Adrenal gland (tissue), 19 donors: ENCODE measurements at places on chromosomes 1 and 21. TPM values are rescaled to one million over a fixed set of nuclear protein-coding genes. Genes with fewer than 3 reads are reported as not detected.

ADORA1 gene
- 1.7 TPM for total RNA-seq

RUSC1 gene
- total RNA-seq, result 64.9 TPM

RIPPLY3 gene
- 0.41 TPM for total RNA-seq

EDN2 gene
- total RNA-seq, result not detected

AK5 gene
- total RNA-seq, result not detected

AADACL3 gene
- total RNA-seq, result not detected

GRCh38 chr1:42973286-42973685 is 14.6 kb upstream of the SLC2A1 start:
- H3K36me3 ChIP-seq, result no peaks in the 10 kb centered on the region
- no peak overlapping the region for H3K4me3 ChIP-seq
- no peaks in the 10 kb centered on the region for H3K27me3 ChIP-seq
- DNase-seq, result no peak
- no peak overlapping the region for H3K27ac ChIP-seq

DNA sequence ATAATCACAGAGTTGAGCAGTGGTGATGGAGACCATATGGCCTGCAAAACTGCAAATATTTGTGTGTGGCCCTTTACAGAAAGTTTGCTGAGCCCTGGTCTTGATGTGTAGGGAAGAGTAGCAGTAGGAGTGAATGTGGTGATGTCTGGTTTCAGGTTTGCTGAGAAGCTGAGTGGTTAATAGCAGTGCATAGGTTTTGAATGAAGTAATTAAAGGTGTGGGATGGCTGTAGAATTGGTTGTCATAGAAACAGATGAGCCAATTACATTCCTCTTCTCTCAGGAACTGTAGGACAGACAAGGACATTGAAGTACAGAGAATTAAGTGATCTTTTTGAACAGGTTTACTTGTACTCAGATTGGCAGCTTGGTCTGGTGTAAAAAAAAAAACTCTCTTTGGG is 37.4 kb downstream of the PRDM2 start:
- DNase-seq, result no peak
- H3K27ac ChIP-seq, result no peak overlapping the region
- no peaks in the 10 kb centered on the region for H3K4me1 ChIP-seq
- no peaks in the 10 kb centered on the region for H3K36me3 ChIP-seq
- H3K27me3 ChIP-seq, result no peaks in the 10 kb centered on the region

DNA sequence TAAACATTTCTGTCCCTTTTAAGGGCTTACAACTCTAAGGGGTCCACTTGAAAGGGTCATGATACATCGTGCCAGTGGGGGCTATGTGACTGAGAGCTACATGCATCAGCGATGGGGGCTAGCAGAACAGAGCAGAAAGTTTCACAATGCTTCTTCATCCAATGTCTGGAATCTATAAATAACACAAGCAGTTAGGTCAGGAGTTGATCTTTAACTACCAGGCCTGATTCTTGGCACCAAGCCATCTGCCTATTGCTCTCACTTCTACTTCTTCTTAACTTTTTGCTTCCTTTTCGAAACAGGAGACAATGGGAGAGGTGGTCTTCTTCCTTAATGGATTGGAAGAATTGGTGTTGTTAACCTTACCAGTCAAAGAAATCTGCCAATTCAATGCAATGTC is 410.0 kb downstream of the TGFB2 start:
- H3K36me3 ChIP-seq, result no peaks in the 10 kb centered on the region
- H3K27me3 ChIP-seq, result no peaks in the 10 kb centered on the region
- H3K4me1 ChIP-seq, result no peaks in the 10 kb centered on the region
- no peak overlapping the region for H3K27ac ChIP-seq

GRCh38 chr1:35447278-35447677 is 109.9 kb downstream of the KIAA0319L start:
- no peak overlapping the region for H3K27ac ChIP-seq
- H3K27me3 ChIP-seq, result no peaks in the 10 kb centered on the region
- DNase-seq, result no peak

DNA sequence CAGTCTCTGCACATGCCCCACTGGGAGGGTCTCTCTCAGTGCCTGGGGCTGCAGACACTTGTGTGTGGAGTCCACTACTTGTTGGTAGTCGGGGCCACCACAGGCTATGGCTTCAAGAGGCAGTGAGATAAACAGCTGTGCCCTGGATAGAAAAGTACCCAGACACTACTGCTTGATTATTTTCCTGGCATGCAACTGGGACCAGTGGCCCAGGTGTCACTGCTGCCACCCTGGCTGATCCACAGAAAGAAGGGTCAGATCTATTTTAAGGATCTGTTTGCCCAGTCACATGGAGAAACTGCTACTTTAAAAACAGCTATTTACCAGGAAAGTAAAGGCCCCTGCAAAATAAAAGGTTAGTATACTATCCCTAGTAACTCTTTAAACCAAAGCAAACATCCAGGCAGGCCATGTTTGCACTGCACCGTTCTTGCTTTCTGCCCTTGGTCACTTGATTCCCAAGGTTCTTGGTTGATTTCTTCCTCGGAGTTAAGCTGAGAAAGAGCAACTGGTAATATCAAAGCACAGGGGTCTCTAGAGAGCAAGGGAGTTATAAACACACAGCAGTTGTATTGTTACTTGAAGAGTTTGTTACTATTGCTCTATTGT is 99.9 kb downstream of the GLUL start:
- H3K27ac ChIP-seq, result no peak overlapping the region
- H3K36me3 ChIP-seq, result no peaks in the 10 kb centered on the region
- H3K4me3 ChIP-seq, result no peak overlapping the region
- H3K4me1 ChIP-seq, result peaks cover 9% of the 10 kb centered on the region
- no peak for DNase-seq
- H3K27me3 ChIP-seq, result no peaks in the 10 kb centered on the region

DNA sequence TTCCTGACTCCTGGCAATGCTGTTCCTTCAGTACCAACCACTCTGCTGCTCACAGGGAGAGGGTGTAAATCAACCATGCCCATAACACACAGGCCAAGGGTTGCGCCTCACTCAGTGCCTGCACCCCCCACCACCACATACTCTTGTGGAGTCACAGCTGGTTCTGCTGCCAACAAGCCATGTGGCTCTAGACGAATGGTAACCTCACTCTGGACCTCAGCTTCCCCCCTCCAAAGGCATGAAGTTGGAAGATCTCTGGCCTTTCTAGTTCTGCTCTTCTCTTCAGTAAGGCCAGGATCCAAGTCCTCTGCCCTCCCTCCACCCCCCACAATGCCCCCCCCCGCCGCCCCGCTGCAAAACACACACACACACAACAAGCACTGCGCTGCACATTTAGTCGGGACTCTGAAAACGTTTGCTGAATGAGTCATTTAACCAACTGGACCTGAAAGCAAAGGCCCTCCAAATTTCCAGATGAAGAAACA is 1.7 kb upstream of the GLIS1 start:
- no peaks in the 10 kb centered on the region for H3K4me1 ChIP-seq
- peaks cover 41% of the 10 kb centered on the region for H3K27me3 ChIP-seq
- H3K27ac ChIP-seq, result no peak overlapping the region

GRCh38 chr21:42330380-42331371 is 15.5 kb upstream of the TFF3 start:
- DNase-seq, result no peak
- H3K4me1 ChIP-seq, result no peaks in the 10 kb centered on the region
- no peak overlapping the region for H3K4me3 ChIP-seq
- H3K27ac ChIP-seq, result no peak overlapping the region
- no peaks in the 10 kb centered on the region for H3K36me3 ChIP-seq

DNA sequence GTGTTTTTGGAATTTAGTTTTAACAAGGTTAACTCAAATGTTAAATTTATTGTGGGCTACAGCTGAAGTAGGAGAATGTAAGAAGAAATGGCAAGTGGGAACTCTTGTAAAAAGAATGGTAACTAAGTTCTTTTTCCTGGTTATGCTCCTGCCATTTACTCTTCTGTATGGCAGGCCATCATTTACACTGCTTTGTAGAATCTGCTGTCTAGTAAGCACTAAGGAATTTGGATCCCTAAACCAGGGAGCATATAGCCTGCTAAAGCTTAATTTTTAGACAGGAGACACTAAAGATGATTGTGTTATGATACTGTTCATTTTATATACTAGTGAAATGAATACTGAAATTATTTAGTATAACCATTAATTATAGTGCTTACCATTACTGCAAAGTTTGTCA is 85.3 kb downstream of the CAMTA1 start:
- DNase-seq, result no peak
- no peaks in the 10 kb centered on the region for H3K27me3 ChIP-seq
- H3K4me1 ChIP-seq, result peaks cover 33% of the 10 kb centered on the region
- no peak overlapping the region for H3K27ac ChIP-seq
- H3K4me3 ChIP-seq, result no peak overlapping the region
- H3K36me3 ChIP-seq, result no peaks in the 10 kb centered on the region

DNA sequence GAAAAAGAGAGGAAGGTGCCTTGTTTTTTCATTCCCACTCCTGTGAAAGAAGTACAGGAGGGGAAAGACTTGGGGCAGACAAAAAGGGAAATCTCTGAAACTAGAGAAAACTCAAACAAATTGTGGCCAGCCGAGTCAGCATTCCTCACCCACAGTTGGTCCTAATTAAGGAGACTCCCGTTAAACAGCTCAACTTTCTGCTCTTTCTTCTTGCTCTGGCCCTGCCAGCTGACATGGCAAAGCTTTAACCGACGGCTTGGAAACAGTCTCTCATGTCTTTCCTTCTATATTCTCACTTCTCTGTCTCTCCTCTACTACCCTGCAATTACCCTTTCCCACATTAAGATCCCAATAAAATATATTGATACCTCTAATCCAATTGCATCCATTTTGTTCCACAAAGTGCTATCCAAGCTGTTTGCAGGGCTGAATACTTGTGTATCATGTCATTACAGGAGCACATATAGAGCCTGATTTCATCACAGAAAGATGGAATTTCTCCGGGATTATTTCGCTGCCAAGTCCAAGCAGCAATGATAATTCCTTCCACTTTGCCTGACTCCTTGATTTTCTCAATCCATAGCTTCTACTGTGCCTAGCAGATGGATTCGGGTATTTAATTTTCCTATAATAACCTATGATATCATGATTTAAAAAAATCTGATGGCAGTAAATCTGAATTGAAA is 65.4 kb upstream of the IPO9 start:
- no peak for DNase-seq
- H3K27me3 ChIP-seq, result no peaks in the 10 kb centered on the region
- no peaks in the 10 kb centered on the region for H3K36me3 ChIP-seq
- H3K4me3 ChIP-seq, result no peak overlapping the region
- no peak overlapping the region for H3K27ac ChIP-seq

GRCh38 chr1:30971496-30971895 is 62.9 kb upstream of the SDC3 start:
- no peak overlapping the region for H3K4me3 ChIP-seq
- H3K4me1 ChIP-seq, result peaks cover 38% of the 10 kb centered on the region
- no peak overlapping the region for H3K27ac ChIP-seq
- DNase-seq, result no peak
- H3K27me3 ChIP-seq, result no peaks in the 10 kb centered on the region

DNA sequence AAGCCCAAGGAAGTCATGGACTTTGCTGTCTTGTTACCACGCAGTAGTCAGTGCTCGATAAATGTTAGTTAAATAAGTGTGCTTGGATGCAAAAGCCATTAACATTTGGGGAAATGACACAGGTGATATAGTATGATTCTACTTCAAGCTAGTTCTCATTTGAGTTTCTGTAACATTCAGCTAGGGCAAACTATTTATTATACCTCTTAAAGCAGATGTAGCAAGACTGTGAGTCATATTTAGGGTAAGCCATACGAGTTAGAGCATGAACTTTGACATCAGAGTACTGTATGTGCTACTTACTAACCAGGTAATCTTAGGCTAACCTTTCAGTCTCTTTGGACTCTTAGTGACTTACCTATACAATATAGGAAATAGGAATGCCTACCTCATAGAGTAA is 21.0 kb downstream of the CLCA4 start:
- H3K4me1 ChIP-seq, result no peaks in the 10 kb centered on the region
- H3K4me3 ChIP-seq, result no peak overlapping the region
- no peak for DNase-seq
- no peaks in the 10 kb centered on the region for H3K36me3 ChIP-seq

DNA sequence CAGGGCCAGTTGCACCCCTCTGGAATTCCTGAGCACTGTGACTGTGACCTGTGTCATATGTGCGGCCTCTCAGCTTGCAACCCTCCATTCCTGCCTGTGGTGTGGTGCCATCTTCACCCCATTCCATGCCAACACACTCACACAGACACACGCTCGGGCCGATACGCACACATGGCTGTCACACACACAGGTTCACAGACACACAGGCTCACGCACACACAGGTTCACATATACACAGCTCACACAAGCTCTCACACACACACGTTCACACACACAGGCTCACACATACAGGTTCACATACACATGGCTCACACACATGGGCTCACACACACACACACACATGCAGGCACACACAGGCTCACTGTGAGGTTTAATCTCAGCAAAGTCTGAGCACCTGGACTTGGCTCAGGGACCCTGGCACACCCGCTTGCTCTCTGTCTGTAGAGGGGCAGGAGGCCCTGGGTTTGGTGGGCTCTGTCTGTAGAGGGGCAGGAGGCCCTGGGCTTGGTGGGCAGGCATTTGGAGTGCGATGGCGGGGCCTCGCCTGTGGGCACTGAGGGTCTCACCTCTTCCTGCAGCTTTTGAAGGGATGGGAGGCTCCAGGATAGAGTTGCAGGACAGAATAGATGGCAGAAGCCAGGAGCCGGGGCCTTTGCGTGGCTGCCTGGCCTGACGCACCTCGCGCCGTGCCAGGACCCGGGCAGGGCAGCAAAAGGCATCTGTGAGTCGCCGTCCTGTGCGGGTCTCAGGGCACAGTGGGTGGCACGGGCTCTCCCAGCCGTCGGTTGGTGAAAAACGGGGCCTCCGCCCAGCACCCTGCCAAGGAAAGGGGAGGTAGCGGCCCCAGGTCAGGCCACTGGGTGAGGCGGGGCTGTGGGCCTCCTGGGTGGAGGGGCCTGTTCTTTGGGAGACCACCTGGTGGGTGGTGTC is 17.1 kb downstream of the COL18A1 start:
- peaks cover 28% of the 10 kb centered on the region for H3K4me1 ChIP-seq
- peak; percentile 25 for DNase-seq
- peak overlapping the region; percentile 86 for H3K27ac ChIP-seq
- H3K4me3 ChIP-seq, result no peak overlapping the region

GRCh38 chr1:244957525-244957924 is 93.2 kb upstream of the HNRNPU start:
- DNase-seq, result no peak
- H3K36me3 ChIP-seq, result no peaks in the 10 kb centered on the region
- no peak overlapping the region for H3K4me3 ChIP-seq
- no peaks in the 10 kb centered on the region for H3K27me3 ChIP-seq
- H3K4me1 ChIP-seq, result no peaks in the 10 kb centered on the region
- no peak overlapping the region for H3K27ac ChIP-seq

- no peak overlapping the region for H3K4me3 ChIP-seq
- no peaks in the 10 kb centered on the region for H3K4me1 ChIP-seq
- no peaks in the 10 kb centered on the region for H3K27me3 ChIP-seq
- H3K27ac ChIP-seq, result no peak overlapping the region
These were observed 442.1 kb upstream of the NR5A2 start for GRCh38 chr1:199585392-199585791.
